ENCODE measurements at places on chromosomes 7 and 10.

GRCh38 chr7:80942261-80943041 is 23.6 kb upstream of the SEMA3C start:
- DNase-seq = no peak

- no peak for DNase-seq
Measured at GRCh38 chr10:94858005-94858404, 80.5 kb upstream of the CYP2C9 start.

DNA sequence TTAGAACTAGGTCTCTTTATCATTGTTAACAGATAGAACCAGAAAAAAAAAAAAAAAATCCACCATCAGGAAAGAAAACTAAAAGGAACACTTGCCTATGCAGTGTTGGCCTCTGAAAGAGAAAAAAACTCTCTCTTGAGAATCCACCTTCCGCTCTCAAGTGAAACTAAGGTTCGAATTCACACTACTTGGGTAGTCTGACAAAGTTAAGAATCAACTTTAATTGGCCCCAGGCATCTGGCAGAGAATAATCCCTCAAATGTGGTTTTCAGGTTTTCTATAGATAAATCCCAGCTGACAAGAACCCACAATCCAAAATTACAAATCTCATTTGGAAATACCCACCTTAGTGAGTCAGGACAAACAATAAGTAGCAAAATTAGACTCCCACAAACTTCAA is 199.7 kb upstream of the LRRN3 start:
- DNase-seq = no peak

GRCh38 chr7:5997210-5997808 is 11.5 kb downstream of the PMS2 start:
- DNase-seq = peak; percentile 56

GRCh38 chr7:45203936-45204445 is 46.4 kb downstream of the RAMP3 start:
- DNase-seq = no peak

- DNase-seq = no peak
Measured at GRCh38 chr7:83504330-83504729, 144.6 kb downstream of the SEMA3E start.

GRCh38 chr10:6416892-6417512 is 163.1 kb downstream of the PRKCQ start:
- DNase-seq = peak; percentile 56

GRCh38 chr7:471866-472639 is 47.6 kb downstream of the PDGFA start:
- no peak for DNase-seq

DNA sequence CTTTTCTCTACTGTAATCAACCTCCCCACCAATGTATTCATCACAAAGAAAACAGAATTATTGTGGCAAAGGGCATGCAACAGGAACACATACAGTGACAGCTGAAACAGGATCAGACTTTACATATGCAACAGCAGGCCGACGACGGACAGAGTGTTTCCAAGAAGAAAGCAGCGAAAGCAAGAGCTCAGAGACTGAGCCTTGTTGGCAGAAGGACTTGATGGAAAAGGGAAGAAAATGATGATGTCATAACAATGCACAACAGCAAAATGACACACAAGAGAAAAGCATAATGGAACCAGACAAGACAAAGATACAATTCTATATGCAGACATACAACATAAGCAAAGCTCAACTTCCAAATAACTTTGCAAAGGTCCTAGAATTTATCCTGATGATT is 106.5 kb downstream of the ARHGAP12 start:
- no peak for DNase-seq

- peak; percentile 83 for DNase-seq
Measured at GRCh38 chr10:133318494-133319127, 9.9 kb downstream of the ZNF511 start.

- no peak for DNase-seq
Measured at GRCh38 chr7:49643321-49643720, 130.1 kb upstream of the VWC2 start.

DNA sequence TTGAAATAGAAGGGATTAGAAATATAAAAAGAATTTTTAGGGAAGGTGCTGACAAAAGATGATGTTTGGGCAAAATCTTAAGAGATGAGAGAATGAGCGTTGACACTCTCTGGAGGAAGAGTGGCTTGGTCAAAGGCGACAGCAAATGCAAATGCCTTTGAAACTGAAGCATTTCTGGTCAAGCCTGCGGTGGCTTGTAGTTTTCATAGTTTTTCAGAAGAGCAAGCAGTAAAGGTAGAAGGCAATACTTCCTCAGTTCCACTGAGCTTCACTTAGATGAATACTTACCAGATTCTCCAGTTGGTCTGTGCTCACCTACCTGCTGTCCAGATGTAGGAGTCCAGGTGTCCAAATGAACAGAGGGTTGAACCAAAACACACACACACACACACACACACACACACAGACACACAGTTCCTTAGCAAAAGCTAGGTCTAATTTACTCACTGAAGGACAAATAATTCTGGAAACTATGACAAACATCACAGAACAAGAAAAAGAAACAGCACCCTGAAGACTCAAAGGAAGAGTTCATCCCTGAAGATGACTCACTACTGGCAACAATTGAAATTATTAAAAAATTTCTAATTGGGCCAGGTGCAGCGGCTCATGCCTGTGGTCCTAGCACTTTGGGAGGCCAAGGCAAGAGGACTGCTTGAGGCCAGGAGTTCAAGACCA is 12.1 kb upstream of the STK17A start:
- DNase-seq = no peak

DNA sequence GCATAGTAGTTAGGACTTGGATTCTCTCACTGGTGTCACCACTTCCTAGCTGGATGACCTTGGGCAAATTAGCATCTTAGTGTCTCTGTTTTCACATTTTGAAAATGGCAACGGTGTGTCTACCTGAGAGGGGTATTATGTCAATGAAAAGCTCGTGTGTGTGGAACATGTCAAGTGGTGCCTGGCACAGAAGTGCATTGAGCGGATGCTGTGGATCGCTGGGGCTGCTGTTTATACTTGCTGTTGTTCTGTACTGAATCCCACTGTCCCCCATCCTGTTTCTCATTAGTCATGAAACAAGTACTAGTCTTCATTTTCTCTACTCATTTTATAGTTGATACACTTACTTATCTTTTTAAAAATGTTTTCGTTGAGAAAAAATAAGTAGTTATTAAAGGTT is 26.1 kb downstream of the RBM33 start:
- no peak for DNase-seq

DNA sequence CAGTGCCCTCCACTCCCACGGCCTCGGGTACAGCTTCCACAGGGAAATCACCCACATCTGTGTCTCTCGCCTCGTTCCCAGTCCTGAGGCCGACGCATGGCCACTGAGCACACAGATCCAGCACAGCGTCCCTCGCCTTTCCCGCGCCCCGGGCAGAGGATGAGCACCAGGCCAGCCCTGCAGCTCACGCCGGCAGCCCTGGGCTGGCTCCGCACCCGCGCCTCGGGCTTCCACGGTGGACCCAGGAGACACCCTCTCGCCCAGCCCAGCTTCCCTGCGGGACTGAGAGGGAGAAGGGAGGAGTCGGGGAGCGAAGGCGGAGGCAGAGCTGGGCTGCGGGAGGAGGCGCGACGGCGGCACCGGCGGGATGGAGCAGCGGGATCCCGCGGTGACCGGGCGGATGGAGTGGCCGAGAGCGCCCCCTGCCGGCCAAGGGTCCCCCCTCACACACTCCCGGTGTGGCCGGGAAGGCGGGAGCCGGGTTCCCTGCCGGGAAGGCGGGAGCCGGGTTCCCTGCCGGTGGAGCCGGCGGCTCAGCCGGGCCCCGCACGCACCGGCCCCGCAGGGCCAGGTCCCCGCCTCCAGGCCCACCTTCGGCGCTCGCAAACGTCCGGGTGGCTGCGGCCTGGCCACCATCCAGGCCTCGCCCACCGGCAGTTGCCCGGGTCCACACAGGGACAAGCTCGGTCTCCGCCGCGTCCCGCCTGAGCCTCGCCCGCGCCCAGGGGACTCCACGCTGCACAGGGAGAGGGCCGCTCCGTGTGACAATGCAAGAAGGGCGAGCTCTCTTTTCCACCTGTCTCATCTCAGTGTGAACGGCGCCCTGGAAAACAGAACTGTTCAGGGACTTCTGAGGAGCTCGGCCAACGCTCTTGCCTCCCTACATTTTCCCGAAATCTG is 110.3 kb upstream of the LANCL2 start:
- peak; percentile 90 for DNase-seq

DNA sequence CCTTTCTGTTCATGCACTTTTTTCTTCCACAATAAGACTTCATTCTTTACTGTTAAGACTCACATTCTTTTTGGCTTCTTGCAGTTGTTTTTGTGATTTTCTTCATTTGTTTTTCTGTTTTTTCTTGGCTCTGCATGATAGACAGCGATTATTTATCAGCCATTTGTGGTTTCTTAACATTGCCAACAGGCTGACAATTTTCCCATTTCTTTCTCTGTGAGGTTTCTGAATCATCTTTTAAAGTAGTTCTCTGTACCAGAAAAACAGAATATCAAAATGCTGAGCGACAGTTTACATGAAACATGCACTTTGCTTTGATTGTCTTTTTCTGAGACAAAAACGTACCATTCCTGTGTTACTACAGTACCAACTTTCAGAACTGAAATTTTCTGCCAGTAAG is 334.2 kb upstream of the MAGI2 start:
- no peak for DNase-seq

DNA sequence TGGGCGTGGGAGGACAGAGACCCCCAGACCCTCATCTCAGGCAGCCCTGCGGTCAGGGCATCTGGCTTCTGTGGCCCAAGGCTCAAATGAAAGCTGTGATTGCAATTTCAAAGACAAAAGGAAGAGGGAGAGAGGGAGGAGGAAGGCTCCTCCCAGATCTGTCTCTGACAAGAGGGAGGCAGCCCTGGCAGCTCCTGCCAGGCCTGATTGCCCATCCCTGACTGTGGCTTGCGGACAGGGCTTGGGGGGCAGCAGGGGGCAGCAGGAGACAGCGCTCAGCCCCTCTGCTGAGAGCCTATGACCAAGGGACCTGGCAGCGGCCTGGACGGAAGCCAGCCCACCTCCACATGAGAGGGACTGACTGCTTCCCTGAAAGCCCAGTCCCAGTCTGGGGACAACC is 91.8 kb downstream of the PTPRN2 start:
- DNase-seq = peak; percentile 63

DNA sequence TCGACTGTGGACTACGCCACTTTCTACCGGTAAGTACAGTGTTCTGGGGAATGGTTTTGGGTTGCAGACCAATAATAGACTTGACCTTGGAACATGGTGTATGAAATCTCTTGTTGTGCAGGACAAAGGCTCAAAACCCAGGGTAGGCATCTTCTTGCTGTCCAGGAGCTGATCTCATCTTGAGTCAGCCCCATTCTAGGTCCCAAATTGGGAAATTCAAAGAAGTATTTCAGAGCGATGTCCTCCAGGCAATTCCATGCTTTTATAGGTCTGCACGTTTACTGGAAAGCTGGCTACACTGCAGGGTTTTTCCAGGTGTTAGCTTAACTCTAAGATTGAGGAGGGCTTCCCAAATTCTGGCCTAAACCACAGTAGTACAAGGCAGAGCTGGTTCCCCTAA is 180.7 kb downstream of the BMPER start:
- no peak for DNase-seq

DNA sequence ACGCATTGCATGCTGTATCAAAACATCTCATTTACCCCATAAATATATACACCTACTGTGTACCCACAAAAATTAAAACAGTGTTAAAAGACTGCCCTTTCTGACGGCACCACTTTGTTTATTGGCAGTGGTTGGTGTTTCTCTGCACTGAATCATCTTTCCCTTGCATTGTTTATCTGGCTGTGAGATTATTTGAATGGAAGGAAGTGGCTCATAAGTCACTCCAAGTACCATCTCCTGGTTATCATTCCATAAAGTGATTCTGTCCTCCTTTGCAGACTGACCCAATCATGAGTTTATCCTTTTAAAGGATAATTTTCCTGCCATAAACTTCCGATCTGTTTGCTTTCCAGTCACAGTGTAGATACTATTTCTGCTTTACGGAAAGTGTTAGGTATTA is 183.8 kb downstream of the CAMK1D start:
- no peak for DNase-seq

DNA sequence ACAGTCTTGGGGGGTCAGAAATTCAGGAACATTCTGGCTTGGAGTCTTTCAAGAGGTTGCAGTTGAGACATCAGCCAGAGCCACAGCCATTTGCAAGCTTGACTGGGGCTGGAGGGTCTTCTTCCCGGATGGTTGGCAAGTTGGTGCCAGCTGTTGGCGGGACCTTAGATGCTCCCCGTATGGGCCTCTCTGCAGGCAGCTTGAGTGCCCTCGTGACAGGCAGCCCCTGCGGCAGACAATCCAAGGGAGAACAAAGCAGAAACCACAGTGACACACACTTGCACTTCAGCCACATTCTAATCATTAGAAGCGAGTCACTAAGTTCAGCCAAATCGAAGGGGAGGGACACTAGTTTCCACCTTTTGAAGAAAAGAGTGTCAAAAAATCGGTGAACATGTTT is 59.4 kb upstream of the MXI1 start:
- DNase-seq = no peak
